Neuronal stem cell (in vitro differentiated cells): ENCODE measurements at places on chromosomes 6 and 20.

- DNase-seq: peak; percentile 84
These were observed 810 bp upstream of the PRIM2 start for GRCh38 chr6:57316581-57317059.

GRCh38 chr6:164477790-164478189 is 831.6 kb downstream of the C6orf118 start:
- no peak for DNase-seq

- no peak for DNase-seq
These were observed 6.4 kb upstream of the LY86 start for GRCh38 chr6:6582131-6582530.

DNA sequence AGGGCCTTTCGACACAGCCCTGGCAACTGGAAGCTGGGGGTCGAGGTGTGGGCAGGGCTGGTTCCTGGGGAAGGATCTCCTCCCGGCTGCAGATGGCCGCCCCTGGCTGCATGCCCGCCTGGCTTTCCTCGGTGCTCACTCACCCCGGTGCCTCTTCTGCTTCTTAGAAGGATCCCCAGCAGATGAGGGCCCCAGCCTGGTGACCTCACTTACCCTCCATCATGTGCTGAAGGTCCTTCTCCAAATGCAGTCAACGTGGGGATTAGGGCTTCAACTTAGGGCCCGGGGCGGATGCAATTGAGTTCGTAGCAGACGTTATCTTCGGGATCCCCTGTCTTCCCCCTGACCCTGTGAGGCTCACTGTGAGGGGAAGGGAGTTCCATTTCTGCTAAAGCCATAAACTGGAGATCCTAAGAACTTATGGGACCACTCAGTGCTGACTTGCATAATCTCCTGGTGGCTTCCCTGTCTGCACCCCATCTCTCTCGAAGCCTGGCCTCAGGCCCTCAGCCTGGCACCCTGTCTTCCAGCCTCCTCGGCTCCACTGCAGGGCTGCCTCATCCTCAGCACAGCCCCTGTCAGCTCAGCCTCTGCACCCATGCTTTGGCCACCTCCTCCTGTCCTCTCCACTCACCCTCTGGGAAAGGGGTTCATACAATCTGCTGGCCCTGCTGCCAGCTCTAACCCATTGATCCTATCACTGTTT is 92.6 kb downstream of the THBS2 start:
- DNase-seq: no peak

GRCh38 chr6:14517516-14518105 is 400.0 kb downstream of the CD83 start:
- no peak for DNase-seq

DNA sequence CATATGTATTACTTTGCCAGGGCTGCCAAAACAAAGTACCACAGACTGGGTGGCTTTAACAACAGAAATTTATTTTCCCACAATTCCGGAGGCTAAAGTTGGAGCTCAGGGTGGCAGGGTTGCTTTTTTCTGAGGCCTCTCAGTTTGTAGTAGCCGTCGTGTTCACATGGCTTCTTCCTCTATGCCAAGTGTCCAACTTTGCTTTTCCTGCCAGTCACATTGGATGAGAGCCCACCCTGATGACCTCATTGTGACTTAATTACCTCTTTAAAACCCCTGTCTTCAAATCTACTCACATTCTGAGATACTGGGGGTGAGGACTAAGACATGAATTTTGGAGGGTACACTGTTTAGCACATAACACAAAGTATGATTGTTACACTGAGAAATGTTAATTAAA is 9.9 kb upstream of the ECT2L start:
- no peak for DNase-seq

GRCh38 chr6:98203170-98203806 is 631.1 kb upstream of the POU3F2 start:
- DNase-seq: peak; percentile 49

DNA sequence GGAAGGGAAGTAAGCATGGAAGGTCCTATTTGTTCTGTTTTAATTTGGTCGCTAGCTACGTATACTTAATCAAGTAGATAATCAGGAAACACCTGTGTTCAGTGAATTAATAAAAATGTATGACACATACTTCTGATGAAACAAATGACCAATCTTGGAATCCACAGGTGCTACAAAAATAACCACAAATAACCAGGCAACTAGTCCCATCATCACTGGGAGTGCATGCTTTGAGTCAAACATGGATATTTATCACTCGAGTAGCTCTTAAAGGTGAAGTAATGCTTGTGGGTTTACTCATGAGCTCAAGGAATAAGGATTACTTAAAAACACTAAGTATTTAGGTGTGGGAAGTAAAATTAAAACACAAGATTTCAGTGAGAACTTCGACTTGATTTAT is 285.6 kb upstream of the ID4 start:
- DNase-seq: no peak

GRCh38 chr20:25284131-25284601 is 36.3 kb downstream of the PYGB start:
- DNase-seq: no peak

GRCh38 chr6:89162047-89162371 is 16.2 kb downstream of the PM20D2 start:
- DNase-seq: no peak

DNA sequence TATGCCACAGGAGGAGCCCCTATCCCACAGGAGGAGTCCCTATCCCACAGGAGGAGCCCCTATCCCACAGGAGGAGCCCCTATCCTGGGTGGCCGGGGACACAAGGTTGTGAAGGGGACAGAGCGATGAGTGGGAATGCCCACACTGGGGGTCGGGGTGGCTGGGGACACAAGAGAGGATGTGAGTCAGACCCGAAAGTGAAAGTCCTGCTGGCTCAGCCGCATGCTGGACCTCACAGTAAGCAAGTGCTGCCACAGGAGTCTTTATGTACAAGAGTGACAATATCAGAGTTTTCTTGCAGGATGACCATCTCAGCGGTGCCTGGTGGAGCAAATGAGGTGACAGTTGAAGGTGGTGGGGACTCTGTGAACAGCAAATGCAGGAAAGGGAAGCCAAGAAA is 93.7 kb downstream of the PSMB1 start:
- DNase-seq: no peak

DNA sequence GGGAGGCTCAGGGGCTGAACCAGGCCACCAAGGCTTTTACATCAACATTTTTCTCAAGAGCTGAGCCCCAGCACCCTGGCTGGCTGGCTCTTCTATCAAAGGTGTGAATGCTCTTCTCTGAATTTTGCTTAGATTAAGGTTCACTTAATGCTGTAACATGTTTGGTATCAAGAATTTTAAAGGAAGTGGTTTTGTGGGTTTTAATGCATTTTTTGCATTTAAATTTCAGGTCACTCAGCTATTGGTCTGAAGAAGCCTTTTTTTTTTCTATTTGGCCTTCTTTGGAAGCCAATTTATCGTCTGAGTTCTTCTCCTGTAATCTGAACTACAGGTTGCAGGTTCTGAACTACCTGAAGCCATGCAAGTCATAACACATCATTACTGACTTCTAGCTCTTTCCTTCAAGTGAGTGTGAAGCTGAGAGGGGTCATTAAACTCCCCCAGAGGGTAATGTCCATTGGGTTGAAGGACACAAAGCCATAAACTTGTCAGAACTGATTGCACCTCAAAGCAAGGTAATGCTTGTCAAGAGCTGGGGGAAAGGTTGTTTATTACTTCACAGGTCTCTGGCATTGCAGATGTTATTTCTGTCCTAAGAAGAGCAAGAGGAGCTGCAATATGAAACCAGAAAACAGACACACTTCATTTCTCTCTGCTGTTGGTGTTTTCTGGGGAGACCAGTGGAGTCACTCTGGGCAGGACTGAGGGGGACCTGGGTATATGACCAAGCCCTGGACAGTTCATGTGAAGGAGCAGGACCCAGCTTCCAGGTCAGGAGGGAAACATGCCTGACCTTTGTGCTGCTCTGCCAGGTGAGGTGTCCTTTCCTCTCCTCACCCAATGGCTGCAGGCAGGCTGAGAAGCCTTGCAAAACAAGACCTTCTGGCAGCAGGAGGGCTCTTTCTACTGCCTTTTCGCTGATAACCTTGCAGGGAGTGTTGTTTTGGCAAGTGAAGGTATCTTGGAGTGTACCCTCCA is 26.1 kb upstream of the NEDD9 start:
- no peak for DNase-seq

- no peak for DNase-seq
These were observed 52.4 kb upstream of the ERVFRD-1 start for GRCh38 chr6:11163932-11164331.

DNA sequence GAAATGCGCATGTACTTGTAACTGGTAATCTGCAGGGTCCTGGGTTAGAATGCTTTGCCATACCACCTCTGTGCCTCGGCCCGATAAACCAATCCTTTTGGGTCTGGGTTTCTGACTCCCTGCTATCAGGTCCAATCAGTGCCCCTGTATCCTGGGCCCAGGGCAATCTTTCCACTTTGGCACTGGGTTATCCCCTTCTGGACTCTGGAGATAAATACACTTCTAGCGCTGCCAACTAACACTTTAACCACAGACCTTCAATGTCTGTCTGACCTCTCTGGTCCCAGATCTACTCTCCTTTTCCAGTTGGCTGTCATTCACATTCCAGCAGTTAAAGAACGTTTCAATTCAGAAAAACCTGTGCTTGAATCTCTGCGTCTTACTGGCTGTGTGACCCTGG is 55.3 kb downstream of the DNAAF9 start:
- DNase-seq: no peak
